Activated naive CD8-positive, alpha-beta T cell treated with anti-CD3 and anti-CD28 coated beads, Interleukin-2, amount 50 U/mL, for 24 hours (primary cell): ENCODE measurements at places on chromosomes 5 and 9.

DNA sequence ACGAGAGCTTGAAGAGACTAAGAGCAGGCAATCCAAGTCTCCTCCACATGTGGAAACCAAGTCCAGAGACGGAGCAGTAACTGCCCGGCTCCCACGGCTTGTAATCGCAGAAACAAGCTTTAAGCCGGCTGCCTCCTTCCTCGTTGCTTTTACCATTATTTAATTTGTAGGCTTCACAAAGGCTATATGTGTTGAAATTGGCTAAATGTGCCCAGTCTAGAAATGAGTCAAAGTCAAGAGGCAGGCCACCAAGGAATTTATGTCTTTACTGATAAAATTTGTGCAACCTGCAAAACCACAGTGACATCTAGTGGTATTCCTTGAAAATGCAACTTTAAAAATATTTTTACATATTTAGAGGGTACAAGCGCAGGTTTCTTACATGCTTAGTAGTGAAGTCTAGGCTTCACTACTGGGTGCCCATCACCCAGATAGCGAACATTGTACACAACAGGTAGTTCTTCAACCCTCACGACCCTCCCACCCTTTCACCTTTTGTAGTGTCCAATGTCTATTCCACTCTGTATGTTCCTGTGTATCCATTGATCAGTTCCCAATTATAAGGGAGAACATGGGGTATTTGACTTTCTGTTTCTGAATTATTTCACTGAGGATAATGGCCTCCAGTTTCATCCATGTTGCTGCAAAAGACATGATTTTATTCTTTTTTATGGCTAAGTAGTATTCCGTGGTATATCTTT, 33.5 kb upstream of the EBF1 start:
- DNase-seq = no peak

DNA sequence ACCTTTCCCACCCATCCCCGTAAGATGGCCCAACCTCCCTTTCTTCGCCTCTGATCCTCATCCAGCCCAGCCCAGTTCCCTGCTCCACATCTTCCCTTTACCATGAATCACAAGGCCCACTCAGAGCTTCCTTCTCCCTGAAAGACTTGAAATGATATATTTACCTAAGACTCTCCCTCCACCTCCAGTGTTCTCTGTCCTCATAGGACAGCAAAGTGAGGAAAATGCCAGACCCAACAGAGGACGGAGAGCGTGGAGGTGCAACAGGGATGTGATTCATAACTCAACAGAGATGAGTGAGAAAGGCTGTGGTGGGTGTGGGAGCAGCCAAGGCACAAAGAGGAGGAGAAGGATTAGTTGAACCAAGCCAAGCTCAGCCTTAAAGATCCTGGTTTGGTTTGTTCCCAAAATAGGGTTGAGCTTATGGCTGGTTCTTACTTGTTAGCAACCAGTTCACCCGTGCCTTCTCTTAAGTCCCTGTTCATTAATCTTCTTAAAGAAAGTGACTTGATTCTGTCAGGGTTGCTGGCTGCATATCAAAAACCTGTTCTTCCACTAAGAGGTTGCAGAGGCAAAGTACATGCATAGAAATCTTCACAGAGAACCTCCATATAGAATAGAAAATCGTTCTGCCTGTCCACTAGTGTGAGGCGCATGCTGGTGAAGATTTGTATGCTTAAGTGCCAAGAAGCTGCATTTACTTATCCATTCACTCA, 183.2 kb downstream of the ACTL7B start:
- DNase-seq = no peak

- DNase-seq = no peak
These were observed 153.1 kb upstream of the BRINP1 start for GRCh38 chr9:119522381-119522780.

DNA sequence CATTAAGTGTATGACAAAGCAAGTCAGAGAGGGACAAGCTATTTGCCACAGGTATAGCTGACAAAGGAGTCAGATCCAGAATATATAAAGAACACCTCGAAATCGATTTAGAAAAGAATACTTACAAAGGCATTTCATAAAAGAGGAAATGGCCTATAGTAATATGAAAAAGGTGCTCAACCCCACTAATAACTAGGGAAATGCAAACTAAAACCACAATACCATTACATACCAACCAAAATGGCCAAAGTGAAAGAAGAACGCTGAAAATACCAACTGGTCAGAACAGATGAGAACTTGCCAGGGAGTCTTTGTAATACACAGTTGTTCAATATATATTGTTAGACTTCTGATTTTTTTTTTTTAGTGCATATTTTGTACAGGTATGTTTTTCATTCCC, 152.9 kb downstream of the CDC42SE2 start:
- no peak for DNase-seq

- DNase-seq = no peak
These were observed 545.8 kb upstream of the ARRDC3 start for GRCh38 chr5:91928754-91929521.

DNA sequence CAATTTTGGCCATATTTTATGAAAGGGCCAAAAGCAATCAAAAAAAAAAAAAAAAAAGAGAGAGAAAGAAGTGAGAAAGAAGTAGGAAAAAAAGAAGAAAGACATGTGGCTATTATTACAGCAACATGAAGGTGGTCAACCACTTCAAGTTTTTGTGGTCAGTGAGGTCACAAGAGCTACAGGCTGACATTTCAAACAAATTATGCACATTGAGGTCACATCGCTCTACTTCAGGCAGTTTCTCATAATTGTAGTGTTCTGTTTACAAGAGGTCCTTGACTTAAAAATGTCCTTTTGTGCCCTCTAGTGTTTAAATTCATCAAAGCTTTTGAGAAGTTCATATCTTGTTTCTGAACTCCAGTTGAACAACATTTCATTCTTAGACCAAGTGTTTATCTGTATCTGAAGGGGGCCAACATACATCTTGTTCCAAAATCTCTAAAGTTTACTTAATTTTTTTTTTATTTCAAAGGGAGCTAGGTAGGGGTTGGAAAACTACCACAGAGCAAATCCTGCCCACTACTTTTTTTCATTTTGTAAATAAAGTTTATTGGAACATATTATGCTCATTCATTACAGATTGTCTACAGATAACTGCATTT, 513.1 kb downstream of the PDE4D start:
- peak; percentile 22 for DNase-seq

DNA sequence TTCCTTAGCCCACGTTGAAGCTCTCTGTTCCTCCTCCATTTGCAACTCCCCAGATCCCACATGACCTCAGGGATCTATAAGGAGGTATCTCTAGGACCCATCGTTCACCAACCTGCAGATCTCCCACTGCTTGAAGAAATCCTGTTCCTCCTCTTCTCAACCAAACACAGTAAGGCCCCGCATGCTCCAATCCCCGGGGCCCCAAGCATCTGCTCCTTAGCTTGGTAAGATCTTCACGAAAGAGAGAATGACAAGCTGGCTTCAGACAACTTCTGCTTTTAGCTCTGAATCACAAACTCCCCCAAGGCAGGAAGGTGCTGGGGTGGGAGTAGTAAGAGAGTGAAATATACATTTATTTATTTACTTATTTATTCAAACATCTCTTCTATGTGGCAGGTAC, 33.0 kb upstream of the ARHGAP26 start:
- DNase-seq = no peak

DNA sequence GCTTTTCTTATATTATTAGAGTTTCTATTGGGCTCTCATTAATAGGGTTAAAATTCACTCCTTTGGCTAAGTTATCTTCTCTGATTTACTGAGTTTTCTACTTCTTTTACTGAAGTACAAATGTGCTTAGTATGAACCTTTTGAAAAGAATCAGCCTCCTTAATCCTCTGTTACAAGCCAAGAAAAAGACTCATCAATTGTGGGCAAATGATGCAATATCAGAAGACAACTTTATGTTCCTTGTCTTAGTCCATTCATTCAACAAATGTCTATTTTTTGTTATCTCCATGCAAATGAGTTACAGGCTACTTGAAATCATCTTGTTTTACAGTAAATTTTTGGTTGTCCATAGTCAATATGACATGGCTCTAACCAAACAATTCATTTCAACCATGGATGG, 40.3 kb downstream of the SNCAIP start:
- no peak for DNase-seq

DNA sequence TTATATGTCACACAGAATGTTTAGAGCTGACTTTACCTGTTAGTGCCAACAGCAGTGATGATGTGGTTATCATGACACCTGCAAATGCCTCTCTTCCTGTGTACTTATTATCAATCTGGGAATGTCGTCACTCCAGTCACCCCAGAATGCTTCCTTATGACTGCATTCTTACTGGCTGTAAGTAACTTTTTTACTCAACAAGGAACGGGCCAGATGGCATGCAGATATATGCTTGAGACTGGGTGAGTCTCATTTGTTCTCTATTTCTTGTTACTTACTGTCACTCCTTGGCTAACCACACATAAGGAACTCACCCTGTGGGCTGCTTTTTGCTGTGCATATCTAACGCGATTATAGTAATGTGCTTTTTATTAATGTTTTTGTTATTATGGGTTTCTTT, 385.5 kb upstream of the MEF2C start:
- DNase-seq = no peak

DNA sequence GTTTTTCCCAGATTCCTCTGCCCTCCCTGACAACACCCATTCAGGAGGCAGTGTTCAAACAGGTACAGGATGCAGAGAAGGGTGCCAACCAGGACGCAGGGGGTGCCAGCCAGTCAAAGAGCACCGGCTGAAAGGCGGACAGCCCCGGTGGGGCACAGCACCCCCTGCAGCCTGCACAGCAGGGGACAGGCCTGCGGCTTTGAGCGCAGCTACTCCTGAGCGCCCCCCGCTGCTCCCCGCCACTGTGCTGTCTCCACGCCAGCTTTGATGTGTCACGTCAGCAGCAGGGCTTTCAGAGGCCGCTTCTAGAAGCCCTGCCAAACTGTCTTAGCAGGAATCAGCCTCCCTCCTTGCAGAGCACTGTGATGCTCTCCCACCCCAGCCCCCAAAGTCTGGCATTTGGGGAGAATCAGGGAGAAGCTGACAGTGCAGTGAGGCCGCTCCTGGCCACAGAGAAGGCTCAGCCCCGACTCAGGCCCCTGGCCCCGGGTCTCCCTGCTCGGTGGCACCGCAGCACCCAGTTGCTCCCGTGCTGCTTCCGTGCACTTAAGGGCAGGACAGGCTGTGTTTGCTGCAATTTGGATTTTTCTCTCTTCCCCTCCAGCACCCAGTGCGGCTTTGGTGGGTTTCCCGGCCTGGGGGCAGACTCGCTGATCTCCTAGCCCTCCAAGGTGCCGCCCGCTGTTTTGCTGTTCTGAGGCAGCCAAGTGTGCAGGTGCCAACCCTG, 20.3 kb downstream of the AK8 start:
- no peak for DNase-seq

- DNase-seq = peak; percentile 26
These were observed 15.5 kb upstream of the HSD17B3 start for GRCh38 chr9:96317335-96317980.

DNA sequence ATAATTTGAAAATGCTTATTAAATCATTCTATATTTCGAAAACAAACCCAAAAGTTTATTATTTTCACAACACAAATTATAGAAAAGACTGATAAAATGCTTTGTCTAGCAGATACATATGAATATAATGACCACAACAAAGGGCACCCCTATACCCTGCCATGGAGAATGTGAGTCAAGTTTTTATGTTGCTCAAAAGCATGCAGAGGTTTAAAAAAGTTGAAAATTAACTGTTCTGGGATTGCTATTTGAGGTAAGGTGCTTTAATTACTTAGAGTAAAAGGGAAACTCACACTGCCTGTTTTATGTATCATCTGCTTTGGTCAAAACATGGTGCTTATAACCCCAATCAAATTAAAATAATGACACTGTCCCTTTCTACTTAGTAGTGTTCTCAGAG, 41.0 kb downstream of the MLANA start:
- DNase-seq = no peak

DNA sequence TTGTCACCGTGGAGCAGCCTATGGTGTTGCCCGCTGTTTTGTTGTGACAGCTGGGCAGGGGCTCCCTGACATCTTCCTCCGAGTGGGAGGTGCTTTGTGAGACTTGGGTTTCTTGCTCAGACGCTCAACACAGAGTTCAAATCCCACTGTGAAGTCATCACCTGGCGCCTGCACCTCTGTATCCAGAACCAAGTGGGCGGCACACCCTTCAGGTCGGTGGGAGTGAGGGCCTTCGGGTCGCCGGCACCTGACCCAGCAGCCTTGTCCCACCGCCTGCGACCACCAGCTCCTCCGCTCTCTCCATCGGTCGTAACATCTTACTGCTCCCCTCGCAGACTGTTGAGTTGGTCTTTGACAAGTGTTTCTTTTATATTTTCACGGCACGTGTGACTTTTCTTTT, 37.6 kb upstream of the EXOC3 start:
- no peak for DNase-seq

- DNase-seq = no peak
These were observed 128.2 kb upstream of the VCAN start for GRCh38 chr5:83343299-83343698.

GRCh38 chr5:73793911-73794310, 167.9 kb downstream of the ARHGEF28 start:
- no peak for DNase-seq

- no peak for DNase-seq
These were observed 1.6 kb upstream of the GZMK start for GRCh38 chr5:55022450-55022849.

DNA sequence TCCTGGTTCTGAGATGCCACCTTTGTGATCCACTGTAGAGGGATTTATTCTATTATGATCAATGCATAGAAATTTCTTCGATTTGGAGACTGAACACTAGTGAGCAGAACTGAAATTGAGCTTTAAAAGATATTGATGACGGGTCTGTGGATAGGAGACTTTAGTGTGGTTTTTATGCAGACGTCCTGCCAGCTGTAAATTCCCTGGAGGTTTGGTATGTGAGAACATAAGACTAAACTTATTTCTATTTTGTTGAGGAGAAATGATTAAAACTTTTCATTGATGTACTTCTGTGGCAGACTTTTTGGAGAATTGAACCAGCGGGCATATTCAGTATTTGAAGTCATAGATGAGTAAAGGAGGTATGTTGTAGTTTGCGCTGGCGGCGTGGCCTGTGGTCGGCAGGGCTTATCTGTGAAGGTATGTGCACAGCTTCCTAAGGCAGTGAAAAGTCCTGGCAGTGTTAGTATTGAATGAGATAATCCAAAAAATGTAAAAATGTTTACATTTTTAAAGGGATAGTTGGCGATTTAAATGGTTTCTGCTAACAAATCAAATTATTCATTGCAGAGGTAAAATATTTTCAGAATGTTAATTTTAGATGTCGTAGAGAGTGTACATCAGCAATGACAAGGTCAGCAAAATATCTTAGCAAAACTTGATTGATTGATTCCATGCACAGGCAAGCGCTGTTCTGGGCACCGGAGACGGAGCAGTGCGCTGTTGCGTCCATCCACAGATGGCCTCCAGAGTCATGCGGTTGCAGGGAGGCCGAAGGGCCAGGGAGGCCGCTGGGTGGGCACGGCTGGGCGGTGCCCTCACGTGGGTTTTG, 20.4 kb downstream of the TENT4A start:
- no peak for DNase-seq

- DNase-seq = peak; percentile 47
These were observed 36.1 kb downstream of the TMC1 start for GRCh38 chr9:72557549-72557948.

DNA sequence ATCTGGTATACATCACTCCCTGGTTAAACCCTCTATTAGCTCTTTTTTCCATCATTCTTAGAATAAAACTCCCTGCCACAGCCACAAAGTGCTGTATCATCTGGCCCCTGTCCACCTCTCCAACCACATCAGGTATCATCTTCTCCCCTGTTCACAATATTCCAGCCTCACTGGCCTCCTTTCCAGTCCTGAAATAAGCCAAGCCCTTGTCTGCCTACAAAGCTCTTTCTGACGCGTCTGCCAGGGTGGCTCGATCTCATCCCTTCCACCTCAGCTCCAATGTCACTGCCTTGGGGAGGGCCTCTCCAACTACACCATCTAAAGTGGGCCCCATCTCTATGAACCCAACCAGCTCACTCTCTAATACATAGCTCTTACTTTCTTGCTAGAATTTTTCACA, 21.5 kb downstream of the CDK5RAP2 start:
- no peak for DNase-seq
